ENCODE measurements at places on chromosomes 5 and 9. TPM values are rescaled to one million over a fixed set of nuclear protein-coding genes. Genes with fewer than 3 reads are reported as not detected.
A peak's percentile ranks its signal among the peaks of the same experiment; 100 is the strongest.

Gene SH3TC2
- total RNA-seq: 0.69 TPM

Gene PCBD2
- total RNA-seq: 10.6 TPM

Gene PCDHB9
- 0.07 TPM for total RNA-seq

Gene EPB41L4B
- not detected for total RNA-seq

Gene CLINT1
- 111 TPM for total RNA-seq

Gene GAS1
- 0.12 TPM for total RNA-seq

Gene MAMDC4
- 2.7 TPM for total RNA-seq

Gene LEAP2
- 1.3 TPM for total RNA-seq

Gene GADD45G
- total RNA-seq: 15.7 TPM

Gene PHYKPL
- 165 TPM for total RNA-seq

Gene SLC1A1
- 0.76 TPM for total RNA-seq

Gene C8G
- total RNA-seq: 1.1 TPM

Gene SPAG8
- total RNA-seq: 0.99 TPM

GRCh38 chr9:92774274-92774673, 9.6 kb upstream of the BICD2 start:
- DNase-seq: no peak

GRCh38 chr9:119052339-119053030, 316.8 kb downstream of the BRINP1 start:
- no peak for DNase-seq

DNA sequence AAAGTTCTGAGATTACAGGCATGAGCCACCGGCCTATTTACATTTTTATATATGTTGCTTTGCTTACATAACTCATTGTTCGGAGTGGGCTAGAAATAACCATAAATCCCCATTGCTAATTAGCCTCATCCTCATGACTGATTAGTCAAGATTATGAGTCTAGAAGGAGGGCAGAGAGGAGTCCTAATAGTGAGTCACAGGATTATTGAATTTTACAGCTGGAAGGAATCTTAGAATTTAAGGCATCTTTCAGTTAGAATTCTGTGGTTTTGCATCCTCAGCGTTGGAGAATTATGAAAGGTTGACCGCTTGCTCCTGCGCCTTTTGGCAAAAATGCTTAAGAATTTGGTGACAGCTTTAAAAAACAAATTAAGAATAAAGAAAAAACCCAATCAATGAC, 2.6 kb upstream of the PBX3 start:
- no peak for DNase-seq

GRCh38 chr5:129459777-129460671, at the start of gene ADAMTS19:
Gene ADAMTS19, plus strand, starts transcription at chr5:129460298. Its CDS starts 94 bp downstream, at chr5:129460392.
- no peak for DNase-seq

DNA sequence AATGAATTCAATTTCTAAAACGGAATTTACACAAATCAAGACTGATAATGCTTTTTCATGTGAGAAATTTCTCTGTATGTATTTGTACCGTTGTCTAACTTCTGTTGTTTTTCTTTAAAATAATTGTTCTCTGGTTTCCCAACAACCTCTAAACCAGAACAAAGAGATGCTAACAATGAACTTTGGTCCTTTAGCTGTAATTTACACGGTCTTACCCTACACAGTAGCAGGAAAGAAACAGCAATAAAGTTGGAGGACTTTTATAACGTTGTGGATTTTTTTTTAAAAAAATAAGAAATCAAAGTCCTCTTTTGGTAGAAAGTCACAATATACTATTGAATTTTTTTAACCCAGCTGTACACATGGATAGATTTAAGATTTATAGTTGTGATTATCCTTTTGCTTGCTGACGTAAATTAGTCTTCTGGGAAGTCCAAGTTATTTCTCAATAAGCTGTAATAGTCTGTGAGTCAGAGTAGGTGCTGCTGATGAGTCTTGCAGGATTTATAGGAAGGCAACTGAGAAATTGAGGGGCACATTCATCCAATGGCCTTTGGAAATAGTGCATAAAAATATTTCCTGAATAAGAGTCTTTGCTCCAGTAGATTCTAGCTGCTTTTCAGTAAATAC, 76.8 kb upstream of the PCSK1 start:
- no peak for DNase-seq

DNA sequence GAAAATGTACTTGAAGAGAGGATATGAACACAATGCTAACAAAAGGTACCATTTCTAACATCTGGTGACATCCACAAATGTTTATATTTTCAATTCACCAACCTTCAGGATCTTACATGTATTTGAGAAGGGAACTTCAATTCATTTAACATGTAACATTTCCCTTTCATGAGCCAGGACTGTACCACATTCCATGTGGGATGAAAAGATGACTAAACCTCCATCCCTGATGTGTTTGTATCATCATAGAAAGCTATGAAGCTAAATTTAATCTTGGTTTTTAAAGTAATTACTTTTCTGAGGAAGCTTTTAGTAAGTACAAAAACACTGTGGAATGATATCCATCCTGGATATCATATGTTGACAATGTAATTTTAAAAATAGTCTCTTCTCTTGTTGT, 78.2 kb upstream of the GNA14 start:
- no peak for DNase-seq

- no peak for DNase-seq
These were observed 156.4 kb downstream of the DAB2IP start for GRCh38 chr9:121807823-121808278.

DNA sequence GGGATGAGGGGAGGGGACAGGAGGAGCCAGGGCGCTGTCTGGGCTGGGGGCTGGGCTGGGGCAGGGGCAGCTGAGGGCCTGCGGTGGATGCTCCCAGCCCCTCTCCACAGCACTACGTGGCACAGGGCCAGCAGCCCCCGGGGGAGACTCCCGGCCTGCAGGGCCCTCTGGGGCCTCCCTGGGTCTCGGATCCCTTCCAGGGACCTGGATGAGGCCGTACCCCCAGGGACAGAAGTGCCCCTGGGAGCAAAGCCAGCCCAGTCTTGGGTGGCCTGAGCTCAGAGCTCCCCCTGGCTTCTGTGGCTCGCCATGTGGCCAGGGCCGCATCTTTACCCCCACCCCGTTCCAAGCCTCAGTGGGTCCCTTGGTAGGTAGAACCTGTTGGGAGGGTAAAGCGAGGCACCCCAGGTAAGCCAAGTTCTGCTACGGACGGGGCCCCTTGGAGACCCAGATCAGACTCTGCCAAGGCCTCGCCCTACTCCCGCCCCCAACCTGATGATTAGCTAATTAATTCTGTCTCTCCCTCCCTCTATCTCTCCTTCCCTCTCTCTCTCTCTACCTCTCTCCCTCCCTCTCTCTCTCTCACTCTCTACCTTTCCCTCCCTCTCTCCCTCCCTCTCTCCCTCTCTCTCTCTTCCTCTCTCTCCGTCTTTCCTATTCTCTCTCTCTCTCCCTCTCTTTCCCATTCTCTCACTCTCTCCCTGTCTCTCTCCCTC, 24.3 kb downstream of the KCNT1 start:
- DNase-seq: no peak

DNA sequence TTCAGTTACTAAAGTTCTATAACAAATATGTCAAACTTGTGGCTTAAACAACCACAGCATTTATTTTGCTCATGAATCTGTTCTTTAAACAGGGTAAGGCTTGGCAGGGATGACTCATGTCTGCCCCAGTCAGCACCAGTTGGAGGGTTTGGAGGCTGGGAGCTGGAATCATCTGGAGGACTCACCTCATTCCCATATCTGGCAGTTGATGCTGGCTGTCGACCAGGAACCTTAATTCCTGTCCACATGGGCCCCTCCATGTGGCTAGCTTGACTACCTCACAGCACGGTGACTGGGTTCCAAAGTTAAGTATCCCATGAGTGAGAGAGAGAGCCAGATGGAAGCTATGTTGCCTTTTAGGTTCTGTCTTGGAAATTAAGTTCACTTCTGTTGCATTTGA, 13.8 kb upstream of the CCL28 start:
- no peak for DNase-seq

DNA sequence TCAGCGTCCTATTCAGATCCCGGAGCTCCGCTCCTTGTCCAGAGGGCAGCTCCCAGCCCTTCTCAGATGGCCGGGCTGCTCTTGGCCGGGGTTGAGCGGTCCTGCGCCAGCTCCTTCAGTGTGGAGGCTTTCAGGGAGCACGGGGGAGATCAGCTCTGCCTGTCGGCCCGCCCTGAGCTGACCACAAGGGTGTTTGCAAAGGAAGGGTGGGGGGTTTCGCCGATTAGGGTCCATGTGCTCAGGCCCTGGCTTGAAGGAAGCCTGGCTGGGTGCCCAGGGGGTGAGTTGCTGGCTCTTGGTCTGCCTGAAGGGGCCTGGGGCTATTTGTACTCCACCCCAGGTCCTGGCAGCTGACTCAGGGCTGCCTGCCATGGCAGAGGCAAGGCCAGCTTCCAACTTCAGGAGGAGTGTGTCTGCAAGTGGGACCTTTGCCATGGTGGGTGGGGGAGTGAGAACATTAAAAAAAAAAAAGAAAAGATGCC, 250.1 kb upstream of the KLF4 start:
- DNase-seq: no peak

GRCh38 chr5:33494466-33494865, 53.7 kb downstream of the TARS1 start:
- DNase-seq: no peak

- no peak for DNase-seq
These were observed 35.2 kb upstream of the CAST start for GRCh38 chr5:96626956-96627355.

GRCh38 chr9:69871118-69871834, 50.7 kb downstream of the CFAP95 start:
- DNase-seq: no peak

- peak; percentile 79 for DNase-seq
These were observed at the start of gene CDKN2A for GRCh38 chr9:21993893-21994555. Gene CDKN2A, minus strand, starts transcription at chr9:21994392.

- no peak for DNase-seq
These were observed 43.6 kb downstream of the FXN start for GRCh38 chr9:69079186-69079585.

DNA sequence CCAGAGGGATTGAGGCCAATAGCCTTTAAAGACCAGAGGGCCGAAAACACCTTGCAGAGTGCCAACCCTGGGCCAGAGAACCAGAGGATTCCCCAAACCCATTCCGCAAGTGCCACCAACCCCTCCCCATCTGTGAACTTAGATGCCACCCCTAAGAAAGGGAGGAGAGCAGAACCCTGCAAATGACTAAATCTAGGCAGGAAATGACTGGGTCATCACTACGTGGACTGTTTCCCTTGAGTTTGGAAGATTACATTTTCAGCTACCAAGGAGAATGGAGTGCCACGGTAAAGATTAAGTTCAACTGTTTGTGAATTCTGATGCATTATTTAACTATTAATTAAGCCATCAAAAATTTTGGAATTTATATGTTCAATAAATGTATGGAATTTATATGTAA, 142.8 kb downstream of the ENC1 start:
- no peak for DNase-seq

GRCh38 chr9:6150483-6150882, 65.1 kb upstream of the IL33 start:
- no peak for DNase-seq

- DNase-seq: no peak
These were observed 5.4 kb downstream of the PIK3R1 start for GRCh38 chr5:68220914-68221313.

- DNase-seq: peak; percentile 56
These were observed 48.7 kb upstream of the PSD2 start for GRCh38 chr5:139746691-139747582.

DNA sequence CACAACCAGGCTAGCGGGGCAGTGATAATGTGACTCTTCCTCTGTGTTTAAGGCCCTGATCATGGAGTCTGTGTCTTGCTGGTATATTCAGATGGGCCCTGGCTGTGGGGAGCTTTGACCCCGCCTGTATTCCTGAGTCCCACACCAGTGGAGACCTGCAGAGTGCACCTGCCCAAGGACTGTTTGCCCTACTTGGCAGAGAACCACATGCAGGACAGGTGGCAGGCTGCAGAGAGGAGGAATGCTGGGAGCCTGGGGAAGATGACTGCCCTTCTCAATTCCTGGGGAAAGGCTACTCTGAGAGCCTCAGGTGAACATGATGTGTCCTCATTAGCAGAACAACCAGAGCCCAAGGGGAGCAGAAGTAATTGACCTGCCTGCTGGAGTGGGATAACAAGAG, 36.2 kb downstream of the IARS1 start:
- no peak for DNase-seq

- no peak for DNase-seq
These were observed 82.8 kb downstream of the DCP2 start for GRCh38 chr5:113059232-113060040.

DNA sequence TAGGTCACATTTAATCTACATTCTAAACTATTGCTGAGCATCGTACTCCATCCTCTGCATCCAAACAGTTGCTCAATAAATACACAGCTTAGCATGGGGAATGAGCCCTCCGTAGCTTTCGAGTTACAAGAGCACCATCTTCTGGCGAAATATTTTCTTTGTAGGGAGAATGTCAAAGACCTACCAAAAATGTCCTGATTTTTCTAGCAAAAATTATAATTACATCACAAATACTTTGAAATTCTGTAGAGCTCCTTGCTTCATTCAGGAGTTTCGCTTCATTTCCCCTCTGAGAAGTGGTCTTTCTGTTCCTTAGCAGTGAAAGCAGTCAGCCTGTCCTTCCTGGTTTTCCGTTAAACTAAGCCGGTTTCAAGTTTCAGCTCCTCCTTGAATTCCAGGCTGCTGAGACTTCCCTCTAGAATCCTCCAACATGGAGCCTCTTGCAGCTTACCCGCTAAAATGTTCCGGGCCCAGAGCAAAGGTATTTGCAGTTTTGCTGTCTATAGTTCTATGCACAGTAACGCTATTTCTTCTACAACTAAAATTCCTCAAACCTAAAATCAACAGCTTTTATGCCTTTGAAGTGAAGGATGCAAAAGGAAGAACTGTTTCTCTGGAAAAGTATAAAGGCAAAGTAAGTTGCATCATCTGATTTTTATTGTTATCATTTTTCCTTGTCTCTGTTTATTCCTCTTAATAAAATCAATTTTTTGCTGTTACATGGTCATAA, at the start of gene GPX8:
TSS of gene GPX8 (plus strand) at position 409 of the 730 bp plus-strand sequence. CDS start at position 431, 22 bp downstream.
- DNase-seq: peak; percentile 57

DNA sequence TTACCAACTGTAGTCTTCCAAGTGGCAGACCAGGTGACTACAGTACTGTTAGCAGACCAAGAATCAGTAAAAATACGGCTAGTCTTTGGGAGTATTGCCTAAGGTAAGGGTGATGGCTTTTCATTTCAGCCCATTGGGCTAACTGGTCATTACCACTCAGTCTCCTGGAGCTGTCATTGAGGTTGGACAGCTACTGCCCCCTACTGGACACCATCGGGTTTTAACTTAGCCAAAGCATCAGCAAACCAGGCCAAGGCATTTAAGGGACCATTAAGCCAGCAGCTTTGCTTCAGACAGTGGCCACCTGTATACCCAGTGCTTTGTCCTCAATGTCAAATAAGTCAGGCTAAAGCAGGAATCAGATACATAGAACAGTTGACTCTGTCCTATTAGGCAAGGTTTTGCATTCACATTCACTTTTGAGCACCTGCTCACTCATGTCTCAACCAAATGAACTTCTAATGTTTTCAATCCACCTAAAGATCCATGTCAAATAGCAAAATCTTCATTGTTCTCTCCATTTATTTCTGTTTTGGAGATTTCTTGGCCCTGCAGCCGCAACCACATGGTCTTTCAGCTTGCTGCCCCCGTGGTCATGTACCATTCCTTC, 117.2 kb downstream of the INVS start:
- DNase-seq: peak; percentile 29

- no peak for DNase-seq
These were observed 103.8 kb downstream of the MPDZ start for GRCh38 chr9:13175732-13176131.
